ENCODE measurements at places on chromosomes 11 and 22.

GRCh38 chr11:65169164-65169641 lies 830 bp upstream of the SPDYC start:
- no peak for DNase-seq

DNA sequence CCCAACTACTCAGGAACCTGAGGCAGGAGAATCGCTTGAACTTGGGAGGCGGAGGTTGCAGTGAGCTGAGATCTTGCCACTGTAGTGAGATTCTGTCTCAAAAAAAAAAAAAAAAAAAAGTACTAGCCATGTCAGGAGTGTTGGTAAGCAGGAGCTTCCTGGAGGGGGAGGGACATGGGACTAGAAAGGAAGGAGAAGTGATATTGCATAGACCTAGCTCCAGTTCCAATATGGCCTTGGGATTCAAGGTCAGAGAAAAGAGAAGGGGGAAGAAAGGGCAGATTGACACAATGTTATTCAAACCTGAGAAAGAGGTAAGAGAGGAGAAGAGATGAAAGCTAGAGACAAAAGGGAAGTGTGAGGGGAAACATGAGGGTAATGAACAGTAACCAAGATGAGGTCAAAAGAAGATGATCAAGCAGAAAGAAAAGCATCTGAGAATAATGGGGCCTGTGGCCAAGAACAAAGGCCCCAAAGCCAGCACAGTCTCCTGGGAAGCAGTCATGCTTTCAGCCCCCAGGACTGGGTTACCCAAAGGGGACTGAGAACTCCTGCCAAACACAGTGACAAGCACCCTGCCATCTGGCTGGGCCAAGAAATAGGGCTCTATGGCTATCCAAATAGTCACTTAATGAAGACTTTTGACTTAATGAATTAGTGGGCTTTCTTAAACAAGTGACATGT lies 51.7 kb upstream of the FTH1 start:
- DNase-seq, result no peak

GRCh38 chr11:62394825-62395538 lies 23.9 kb upstream of the SCGB1A1 start:
- DNase-seq, result peak; percentile 29

GRCh38 chr11:57527056-57527631 lies 3.4 kb downstream of the TIMM10 start:
- no peak for DNase-seq

GRCh38 chr11:62542111-62542745 lies 4.4 kb downstream of the AHNAK start:
- no peak for DNase-seq

DNA sequence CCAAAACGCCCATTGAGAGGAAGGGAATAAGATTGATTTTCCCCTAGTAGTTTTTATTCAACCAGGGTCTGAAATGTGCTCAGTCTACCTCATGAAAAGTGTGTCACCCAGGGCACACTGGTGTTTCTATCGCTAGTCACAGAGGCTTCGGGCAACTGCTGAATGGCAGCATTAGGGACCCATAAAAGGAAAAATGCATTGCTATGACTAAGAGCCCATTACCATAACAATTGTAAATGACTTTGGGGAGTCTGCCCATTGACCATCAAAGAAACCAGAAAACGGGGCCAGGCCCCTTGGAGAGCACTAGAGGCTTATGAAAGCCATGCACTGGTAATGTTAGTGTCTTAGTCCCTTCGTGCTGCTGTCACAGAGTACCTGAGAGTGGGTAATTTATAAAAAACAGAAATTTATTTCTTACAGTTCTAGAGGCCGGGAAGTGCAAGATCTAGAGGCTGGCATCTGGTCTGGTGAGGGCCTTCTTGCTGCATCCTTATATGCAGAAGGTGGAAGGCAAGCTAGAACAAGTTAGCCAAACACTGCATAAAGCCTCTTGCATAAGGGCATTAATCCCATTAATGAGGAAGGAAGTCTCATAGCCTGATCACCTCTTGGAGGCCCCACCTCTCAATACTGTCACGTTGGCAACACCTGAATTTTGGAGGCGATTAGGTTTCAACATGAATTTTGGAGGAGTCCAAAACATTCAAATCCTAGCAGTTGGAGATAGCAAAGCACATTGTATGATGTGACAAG lies 306.7 kb downstream of the ST3GAL4 start:
- DNase-seq, result no peak

DNA sequence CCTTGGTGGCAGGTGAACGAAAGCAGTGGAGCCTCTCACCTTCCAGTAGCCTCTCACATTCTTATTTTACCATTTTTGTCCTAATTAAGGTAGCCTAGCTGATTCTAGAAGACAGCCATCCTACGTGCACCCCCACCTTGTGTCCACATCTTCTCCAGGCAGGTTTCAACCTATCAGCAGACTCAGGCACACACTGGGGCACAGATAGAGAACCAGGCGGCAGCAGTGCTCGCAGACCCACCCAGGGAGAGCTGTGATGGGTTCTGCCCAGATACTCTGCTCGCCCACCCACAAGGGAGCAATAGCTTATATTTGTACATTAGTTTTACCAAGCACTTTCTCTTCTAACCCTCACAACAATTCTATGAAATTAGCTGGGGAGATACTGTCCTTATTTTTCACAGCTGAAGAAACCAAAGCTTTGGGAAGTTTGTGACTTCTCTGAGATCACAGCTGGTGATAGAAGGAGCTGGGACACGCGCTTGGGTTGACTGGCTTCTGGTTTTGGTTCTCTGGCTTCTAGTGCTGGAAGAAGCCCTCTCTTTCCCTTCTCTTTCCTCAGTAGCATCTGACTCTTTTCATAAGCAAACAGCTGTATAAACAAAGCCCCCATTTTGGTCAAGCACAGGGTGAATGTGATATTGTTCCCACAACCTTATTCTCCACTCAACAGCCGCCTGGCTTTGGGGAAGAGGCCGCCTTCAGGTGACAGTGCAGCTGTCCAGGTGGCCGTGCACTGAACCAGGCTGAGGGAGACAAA lies 36.9 kb downstream of the PPP2R1B start:
- DNase-seq, result no peak

GRCh38 chr22:30210235-30210909 lies 36.2 kb downstream of the LIF start:
- DNase-seq, result no peak

DNA sequence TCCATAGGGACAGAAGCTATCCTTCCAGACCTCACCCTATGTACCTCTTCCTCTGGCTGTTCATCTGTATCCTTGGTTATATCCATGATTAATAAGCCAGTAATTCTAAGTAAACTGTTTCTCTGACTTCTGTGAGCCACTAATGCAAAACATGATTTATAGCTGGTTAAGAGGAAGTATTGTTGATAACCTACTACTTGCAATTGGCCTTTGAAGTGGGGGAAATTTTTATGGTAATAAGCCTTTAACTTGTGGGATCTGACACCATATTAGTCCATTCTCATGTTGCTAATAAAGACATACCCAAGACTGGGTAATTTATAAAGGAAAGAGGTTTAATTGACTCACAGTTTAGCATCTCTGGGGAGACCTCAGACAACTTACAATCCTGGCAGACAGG lies 21.9 kb downstream of the CASP12 start:
- DNase-seq, result no peak

- DNase-seq, result no peak
Observed at GRCh38 chr11:78841456-78842060, 266.9 kb upstream of the NARS2 start.

DNA sequence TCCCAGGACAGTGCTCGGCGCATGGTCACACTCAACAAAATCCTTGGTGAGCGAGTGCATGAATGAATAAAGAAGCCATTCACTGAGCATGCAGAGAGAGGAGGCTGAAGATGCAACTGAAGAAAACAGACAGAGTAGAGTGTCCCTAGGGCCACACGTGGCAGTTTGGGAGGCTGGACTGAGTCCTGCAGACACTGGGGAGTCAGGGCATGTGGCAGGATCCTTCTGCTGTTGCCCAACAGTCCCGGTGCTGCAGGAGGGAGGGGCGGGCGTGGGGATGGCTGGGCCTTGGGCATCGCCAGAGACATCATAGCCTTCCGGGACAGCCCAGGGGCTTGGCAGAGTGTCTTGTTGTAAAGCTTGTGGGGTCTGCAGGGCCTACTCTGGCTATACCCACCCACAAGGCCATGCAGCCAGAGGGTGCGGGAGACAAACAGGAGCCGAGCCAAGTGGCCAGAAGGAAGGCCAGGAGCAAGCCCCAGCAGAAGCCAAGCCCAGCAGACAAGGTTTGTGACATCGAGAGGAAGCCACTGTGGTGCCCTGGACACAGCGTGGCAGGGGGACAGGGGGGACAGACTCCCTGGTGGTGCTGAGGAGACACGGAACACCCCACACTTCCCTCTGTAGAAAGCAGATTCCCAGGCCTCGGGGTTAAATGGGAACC lies 26.7 kb upstream of the FBLN1 start:
- DNase-seq, result no peak

DNA sequence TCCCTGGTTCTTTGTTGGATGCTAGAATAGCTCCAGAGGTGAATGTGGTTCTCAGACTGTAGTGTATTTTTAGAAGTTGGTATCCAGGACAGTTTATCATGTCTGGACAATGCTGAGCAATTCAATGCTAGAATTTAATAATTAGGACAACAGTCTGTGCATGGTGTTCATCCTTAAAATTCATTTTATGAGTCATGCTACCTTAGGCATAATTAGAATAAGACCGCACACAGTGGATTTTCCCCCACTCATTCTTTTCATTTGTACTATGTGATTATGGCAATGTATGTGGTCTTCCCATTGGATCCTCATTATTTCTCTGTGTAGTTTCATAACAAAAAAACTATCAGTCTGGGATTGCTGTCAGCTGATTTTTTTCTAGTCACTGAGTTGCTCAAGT lies 196.7 kb downstream of the ARHGAP42 start:
- DNase-seq, result no peak

- DNase-seq, result no peak
Observed at GRCh38 chr22:29375398-29376076, 12.8 kb downstream of the AP1B1 start.

GRCh38 chr11:122202951-122203456 lies 87.0 kb upstream of the BLID start:
- peak; percentile 50 for DNase-seq

- DNase-seq, result no peak
Observed at GRCh38 chr22:24060375-24060788, 49.3 kb downstream of the CABIN1 start.

GRCh38 chr22:42842658-42843370 lies 14.3 kb downstream of the ARFGAP3 start:
- no peak for DNase-seq

DNA sequence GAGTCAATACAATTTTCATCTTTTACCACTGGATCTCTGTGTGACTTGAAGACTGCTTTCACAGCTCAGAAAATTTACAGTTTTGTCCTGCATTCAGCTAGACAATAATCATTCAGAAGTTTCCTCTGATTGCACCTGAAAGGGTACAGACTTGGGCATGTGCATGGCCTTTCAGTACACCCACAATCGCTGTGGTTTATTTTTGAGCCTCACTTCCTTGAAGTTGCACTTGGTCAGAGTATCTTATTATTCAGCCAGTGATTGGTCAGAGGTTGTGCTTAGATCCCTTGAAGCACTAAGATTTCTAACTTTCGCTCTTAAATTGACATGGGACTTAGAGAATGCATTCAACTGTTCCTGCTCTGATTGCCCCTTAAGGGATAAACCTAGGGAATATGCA lies 508.2 kb downstream of the FAM181B start:
- no peak for DNase-seq

GRCh38 chr11:63599211-63600122 lies 14.8 kb downstream of the PLAAT3 start:
- DNase-seq, result no peak

DNA sequence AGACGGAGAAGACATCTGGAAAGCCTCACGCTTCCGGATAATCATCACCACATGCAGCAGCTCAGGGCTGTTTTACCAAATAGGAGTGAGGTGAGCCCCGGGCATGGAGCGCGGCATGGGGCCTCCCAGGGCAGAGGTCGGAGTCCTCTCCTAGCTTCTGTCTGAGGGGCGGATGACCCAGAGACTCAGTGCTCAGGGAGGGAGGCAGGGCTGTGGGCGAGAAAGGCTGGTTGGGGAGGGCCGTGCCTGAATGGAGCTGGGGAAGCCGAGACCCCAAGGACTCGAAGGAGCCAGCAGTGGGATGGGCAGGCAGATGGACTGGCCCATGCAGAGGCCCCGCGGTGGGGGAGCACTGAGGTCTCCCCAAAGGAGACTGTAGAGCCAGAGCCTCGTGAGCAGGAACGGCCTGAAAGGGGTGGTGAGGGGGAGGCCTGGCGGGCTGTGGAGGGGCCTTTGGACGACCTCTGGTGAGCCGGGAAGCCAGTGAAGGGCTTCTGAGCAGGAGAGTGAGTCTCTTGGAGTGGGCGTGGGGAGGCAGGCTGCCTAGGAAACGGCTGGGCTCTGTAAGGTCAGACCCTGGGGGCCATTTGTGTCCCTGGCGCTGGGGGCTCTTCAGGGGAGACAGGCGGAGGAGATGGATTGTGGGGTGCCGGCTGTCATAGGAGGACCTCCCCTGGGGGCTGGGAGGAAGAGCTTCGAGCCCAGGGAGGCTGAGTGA lies 24.7 kb upstream of the PANX2 start:
- DNase-seq, result no peak

DNA sequence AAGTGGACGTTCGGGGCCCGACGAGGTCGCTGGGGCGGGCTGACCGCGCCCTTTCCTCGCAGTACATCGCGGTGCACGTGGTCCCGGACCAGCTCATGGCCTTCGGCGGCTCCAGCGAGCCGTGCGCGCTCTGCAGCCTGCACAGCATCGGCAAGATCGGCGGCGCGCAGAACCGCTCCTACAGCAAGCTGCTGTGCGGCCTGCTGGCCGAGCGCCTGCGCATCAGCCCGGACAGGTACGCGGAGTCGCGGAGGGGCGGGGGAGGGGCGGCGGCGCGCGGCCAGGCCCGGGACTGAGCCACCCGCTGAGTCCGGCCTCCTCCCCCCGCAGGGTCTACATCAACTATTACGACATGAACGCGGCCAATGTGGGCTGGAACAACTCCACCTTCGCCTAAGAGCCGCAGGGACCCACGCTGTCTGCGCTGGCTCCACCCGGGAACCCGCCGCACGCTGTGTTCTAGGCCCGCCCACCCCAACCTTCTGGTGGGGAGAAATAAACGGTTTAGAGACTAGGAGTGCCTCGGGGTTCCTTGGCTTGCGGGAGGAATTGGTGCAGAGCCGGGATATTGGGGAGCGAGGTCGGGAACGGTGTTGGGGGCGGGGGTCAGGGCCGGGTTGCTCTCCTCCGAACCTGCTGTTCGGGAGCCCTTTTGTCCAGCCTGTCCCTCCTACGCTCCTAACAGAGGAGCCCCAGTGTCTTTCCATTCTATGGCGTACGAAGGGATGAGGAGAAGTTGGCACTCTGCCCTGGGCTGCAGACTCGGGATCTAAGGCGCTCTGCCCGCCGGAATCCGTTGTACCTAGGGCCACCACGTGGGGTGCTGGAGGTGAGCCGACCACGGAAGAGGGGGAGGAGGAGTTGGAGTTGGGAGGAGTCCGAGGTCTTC lies 771 bp downstream of the MIF start:
- no peak for DNase-seq

GRCh38 chr11:121421149-121421901 lies 30.8 kb upstream of the SORL1 start:
- no peak for DNase-seq

DNA sequence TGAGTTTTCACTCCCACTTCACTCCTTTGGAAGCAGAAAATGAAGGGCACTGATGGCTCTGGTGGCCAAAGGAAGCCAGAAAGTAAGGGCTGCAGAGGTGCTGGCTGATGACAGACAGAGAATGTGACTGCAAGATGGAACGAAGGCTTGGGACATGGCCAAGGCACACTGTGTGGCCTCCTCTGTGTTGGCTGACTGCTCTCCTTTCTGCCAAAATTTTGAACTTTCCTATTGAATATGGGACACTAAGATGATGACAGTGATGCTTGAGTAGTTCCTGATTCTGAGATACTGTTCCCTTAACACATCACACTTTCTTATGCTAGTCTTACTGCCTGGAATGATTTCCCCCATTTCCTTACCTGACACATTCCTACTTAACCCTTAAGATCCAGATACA lies 156.4 kb downstream of the SWAP70 start:
- no peak for DNase-seq

Measured in nucleus accumbens (tissue), 56 donors.